ENCODE measurements at places on chromosomes 5 and 9. TPM values are rescaled to one million over a fixed set of nuclear protein-coding genes. Genes with fewer than 3 reads are reported as not detected.

GRCh38 chr5:10387690-10388089 is 34.2 kb downstream of the MARCHF6 start:
- no peak for DNase-seq

DNA sequence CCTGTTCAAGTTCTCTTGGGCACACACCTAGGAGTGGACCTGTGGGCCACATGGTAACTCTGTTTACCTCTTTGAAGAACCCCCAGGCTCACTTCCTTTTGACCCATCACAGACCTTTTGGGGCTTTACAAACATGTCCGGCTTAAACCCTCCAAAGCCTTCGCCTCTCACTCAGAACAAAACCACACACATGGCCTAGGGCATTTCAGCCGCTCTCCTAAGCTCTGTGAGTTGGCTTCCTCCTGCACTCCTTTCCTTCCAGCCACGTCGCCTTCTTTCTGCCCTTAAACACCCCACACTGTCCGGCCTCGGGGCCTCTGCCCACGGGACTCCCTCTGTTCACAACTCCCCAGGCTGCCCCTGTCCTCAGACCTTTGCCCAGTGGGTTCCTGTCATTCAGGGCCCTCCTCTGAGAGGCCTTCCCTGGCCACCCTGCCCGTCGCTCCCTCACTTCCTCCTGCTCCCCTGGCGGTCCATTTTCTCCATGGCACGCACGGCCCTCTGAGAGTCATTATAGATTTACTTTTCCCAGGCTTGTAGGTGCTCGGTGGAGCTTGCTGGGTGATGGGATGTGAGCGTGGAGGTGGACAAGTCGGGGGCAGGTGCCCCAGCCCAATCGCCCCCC is 1.9 kb downstream of the DOK3 start:
- DNase-seq = no peak

DNA sequence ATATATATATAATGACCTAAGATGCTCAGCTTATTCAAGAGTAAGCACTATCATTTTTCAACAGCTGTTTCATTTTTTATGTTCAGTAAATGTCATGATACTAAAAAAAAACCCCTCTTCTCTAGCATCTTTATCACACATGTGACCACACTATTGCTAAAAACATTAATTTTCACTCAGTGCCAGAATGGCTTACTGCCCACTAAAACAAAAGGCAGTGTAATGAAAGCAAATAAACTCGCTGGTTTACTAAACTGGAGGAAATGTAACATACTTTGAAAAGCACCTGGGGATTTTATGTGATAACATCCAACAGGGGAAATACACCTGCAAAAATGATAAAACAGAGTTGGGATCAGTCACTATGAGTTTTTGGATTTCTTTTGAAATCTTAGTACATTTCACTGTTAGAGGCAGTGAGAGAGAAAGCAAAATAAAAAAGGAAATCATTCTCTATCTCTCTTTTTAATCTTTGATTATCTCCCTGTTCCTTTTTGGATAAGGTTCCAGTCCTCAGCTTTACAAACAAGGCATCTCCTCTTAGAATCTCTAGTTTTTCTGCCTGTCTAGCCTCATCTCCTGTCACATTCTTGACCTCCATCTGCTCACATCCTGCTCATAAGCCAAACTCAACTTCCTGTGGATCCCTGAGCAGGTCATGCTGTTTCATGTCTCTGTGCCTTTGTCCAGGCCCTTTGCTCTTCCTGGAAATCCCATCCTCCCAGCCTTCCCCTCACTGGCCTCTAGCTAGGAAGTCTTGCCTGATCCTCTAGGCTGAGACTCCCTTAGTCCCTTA is 338.0 kb downstream of the MAN2A1 start:
- no peak for DNase-seq

The SLCO4C1 gene
- total RNA-seq = 8.1 TPM

The FNBP1 gene
- 66.4 TPM for total RNA-seq

Data from mucosa of gallbladder (tissue), 1 donor.